RKO (cell line): ENCODE measurements at places on chromosomes 11 and 22.
A peak's percentile ranks its signal among the peaks of the same experiment; 100 is the strongest.

DNA sequence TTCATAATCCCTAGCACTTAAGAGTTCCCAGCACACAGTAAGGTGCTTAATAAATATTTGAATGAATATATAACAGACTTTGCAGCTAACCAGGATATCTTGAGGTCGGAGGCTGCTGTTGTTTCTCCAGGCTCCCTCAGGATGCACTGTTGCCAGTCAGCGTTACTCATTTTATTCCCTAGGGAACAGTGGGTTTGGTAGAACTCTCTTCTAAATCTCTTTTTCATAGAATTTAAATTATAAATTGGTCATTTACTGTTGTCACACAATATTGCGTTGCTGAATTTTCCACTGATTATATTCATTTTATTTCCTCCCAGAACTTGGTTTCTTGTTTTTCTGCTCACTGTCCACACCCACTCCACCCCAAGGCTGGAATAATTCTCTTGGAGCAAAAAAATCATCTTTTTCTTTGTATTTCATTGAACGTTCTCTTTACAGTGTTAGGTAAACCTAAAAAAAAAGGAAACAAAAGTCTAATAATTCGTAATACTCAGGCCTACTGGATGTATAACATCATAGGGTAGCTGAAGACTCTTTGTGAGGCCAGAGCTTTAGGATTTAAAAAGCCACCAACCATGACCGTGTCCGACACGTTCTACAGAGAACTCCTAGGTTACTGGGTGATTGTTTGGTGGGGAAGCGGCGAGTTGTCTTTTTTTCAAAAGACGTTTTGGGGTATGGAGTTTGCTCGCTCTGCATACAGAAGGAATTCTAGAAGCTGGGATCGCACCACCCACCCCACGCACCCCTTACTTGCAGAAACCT is 766 bp upstream of the CAPRIN1 start:
- DNase-seq: no peak

DNA sequence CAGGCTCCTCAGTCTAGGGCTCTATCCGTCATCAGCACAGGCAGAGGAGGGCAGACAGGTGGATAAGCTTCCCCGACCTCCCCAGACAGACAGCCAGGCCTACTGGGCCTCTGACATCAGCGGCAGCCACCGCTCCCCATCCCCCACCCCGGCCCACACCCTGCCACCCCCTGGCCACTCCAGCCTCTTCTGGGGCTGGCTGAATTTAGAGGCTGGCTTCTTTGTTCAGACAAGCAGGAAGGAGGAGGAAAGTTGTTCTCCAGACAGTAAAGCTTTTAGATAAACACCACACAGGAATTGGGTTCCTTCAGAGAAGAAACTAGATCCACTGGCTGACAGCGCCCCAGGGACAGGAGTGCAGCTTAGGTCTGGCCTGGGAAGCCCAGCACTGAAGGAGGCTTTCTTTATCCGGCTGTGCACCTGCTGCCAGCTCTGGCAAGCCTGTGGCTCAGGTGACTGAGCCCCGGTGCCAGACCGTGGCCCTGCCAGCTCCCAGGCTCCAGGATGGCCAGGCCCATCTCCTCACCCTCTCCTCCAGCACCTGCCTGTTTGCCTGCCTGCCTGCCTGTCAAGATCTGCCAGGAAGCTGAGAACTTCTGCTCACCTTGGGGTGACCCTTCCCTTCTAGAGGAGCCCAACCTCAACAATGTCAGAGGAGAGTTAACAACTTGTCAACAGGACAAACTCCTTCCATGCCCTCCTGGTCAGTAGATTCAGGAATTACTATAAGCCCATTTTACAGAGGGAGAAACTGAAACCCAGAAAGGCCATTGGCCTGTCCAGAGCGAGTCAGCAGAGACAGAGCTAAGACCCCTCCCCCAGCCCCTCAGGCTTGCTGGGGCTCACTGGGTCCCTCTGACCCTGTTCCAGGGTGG is 44.0 kb upstream of the KLHL35 start:
- no peak for DNase-seq

- DNase-seq: no peak
Measured at GRCh38 chr11:75268626-75269366, 28.2 kb downstream of the TPBGL start.

DNA sequence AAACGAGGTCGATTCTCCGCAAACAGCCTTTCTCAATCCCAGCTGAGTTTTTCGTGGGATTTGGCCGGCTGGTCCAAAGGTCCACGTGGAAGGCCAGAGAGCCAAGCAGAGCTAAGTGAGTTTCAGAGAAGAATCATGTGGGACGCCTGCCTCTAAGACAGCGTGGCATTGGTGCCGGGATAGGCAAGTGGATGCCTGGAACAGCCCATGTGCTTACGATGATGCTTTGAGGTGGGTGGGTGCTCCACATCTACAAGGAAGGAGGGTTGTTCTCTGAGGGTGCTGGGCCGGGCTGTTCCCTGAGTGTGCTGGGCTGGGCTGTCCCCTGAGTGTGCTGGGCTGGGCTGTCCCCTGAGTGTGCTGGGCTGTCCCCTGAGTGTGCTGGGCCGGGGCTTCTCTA is 41.4 kb downstream of the MUC2 start:
- DNase-seq: no peak

DNA sequence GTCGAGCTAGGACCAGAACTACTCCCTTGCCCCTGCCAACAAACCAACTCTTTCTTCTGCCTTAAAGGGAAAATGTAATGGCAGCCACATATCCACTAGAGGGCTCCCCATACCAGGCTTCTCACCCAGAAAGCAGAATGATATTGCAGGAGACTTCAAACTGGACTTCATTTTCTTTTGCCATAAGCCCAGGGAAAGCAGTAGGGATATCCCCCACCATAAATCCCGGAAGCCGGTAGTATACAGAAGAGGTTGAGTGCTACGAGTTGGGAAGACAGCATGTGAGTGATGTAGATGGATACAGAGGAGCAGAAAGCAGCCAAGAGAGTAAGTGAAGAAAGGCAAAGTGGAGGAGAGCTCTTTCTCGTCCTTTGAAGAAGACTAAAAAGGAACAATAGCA is 12.1 kb downstream of the PLAAT5 start:
- DNase-seq: peak; percentile 82

GRCh38 chr11:13699870-13700269 is 31.4 kb downstream of the FAR1 start:
- DNase-seq: no peak

- no peak for DNase-seq
Measured at GRCh38 chr22:42915980-42916765, 59.1 kb upstream of the ARFGAP3 start.
